ENCODE measurements at places on chromosomes 1 and 21.

GRCh38 chr1:236095705-236096520 lies 31.0 kb upstream of the NID1 start:
- DNase-seq, result no peak

- no peak for DNase-seq
Measured at GRCh38 chr1:89081005-89081404, 16.0 kb upstream of the GBP1 start.

- DNase-seq, result no peak
Measured at GRCh38 chr1:151511636-151512215, 539 bp downstream of the CGN start.

DNA sequence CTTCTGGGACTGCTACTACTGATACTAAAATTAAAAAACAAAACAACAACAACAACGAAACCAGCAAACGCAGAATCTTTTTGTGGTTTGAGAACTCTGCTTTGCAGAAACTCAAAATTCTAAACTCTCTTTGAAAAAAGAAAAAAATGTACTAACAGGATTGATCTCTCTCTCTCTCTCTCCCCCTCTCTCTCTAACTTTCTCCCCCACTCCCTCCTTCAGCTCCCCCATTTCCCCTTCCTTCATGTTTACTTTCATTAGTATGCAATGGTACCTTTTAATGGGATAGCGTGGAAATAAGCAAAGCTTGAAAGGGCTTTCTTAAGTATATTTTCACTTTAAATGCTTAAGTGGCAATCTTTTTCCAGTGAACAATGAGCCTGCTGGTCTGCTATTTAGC lies 562.6 kb upstream of the ADGRL2 start:
- DNase-seq, result no peak
